ENCODE measurements at places on chromosomes 6 and 20. TPM values are rescaled to one million over a fixed set of nuclear protein-coding genes. Genes with fewer than 3 reads are reported as not detected.

The VGLL2 gene
- not detected for polyA plus RNA-seq

The HUS1B gene
- 0.51 TPM for polyA plus RNA-seq

The ID1 gene
- polyA plus RNA-seq: 223 TPM

The KHDC1 gene
- polyA plus RNA-seq: 25.3 TPM

The CLVS2 gene
- polyA plus RNA-seq: not detected

The ZFAND3 gene
- polyA plus RNA-seq: 102 TPM

The JPH2 gene
- polyA plus RNA-seq: 142 TPM

The ZNF831 gene
- not detected for polyA plus RNA-seq

The ZBTB12 gene
- polyA plus RNA-seq: 0.62 TPM

DNA sequence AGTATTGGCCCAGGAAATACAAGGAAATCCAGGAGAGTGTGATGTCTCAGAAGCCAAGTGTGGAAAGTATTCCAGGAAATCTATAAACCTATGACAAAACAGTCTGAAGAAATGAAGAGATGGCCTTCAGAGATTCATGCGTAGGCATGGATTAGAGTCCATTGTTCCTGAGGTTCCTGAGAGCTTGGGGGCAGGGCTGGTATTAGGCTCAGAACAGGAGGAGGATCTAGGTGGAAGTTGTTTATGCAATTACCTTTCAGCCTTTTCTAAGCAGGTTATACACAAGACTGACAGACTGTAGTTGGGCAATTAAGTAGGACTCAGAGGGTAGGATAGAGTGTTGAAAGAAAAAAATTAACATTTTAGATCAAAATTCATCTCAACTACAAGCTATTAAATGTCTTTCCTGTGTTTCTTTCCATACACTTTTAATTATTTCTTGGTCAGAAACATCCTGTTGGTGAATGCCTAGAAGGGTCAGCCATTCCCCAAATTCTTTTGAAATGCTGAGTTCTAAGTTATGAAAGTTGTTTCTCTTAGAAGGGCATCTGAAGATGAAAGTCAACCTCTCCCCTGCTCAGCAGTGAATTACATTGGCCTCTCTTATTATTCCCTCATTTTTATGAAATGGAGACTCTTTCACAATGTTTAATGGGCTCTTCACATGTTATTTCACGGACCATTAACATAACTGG, 201.2 kb upstream of the MYLIP start:
- H3K27ac ChIP-seq: no peak overlapping the region
- H3K4me1 ChIP-seq: peaks cover 3% of the 10 kb centered on the region
- DNase-seq: no peak
- H3K27me3 ChIP-seq: no peaks in the 10 kb centered on the region
- H3K4me3 ChIP-seq: no peak overlapping the region

- no peaks in the 10 kb centered on the region for H3K4me1 ChIP-seq
These were observed 11.3 kb downstream of the ZHX3 start for GRCh38 chr20:41306061-41306727.

DNA sequence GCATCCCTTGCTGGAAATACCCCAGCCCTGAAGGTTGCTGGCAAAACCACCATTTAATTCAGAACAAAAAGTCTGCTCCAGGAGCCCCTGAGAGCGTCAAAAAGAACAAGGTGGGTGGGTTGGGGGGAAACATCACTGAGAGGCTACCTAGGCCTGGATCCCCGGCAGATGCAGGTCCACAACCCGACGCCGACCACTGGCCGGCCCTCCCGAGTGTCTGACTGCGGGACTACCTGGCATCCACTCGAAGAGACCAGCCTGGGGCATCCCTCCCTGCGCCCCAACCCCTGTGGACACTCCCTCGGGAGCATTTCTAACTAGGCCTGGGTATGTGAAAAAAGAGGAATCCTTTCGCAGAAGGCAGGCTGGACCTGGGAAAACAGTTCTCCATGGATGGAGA, 47.2 kb downstream of the FAM209B start:
- no peaks in the 10 kb centered on the region for H3K36me3 ChIP-seq
- no peak overlapping the region for H3K4me3 ChIP-seq
- no peak for DNase-seq

- H3K4me1 ChIP-seq: no peaks in the 10 kb centered on the region
- H3K4me3 ChIP-seq: no peak overlapping the region
- H3K27me3 ChIP-seq: no peaks in the 10 kb centered on the region
- H3K27ac ChIP-seq: no peak overlapping the region
- no peaks in the 10 kb centered on the region for H3K36me3 ChIP-seq
These were observed 680.9 kb downstream of the MAFB start for GRCh38 chr20:40008177-40008576.

DNA sequence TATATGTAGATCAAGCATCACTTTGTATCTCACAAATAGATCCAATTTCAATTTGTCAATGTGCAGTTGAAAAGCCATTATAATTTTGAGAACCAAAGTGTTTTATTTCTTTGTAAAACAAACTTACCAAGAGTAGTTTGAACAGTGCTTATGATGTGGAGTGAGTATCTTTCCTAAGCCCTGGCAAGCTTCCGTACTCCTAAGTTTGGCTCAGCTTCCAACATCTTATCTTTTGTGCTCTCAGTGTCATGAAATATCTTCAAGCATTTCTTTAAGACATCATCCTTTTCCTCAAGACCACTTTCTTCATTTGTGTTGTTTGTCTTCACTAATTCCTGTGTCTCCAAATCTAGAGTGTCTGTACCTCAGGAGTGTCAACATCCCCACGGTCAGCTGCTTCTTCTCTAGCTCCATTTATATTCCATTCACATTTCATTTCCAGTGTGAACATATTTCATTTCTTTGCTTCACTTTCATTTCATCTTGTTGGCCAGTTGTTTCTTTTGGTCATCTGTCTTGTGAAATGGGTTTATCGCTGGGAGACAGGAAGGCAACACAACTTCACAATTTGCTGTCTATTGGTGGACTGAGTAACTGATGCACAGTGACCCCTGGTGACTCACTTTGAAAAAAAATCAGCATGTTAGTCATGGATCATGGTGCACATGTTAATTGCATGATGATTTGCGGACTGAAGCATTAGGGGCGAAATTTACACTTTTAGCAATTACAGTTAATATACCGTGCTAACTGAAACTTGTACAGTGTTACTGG, 36.9 kb downstream of the SLC24A3 start:
- H3K27ac ChIP-seq: no peak overlapping the region
- peak; percentile 33 for DNase-seq
- no peaks in the 10 kb centered on the region for H3K27me3 ChIP-seq
- H3K4me1 ChIP-seq: no peaks in the 10 kb centered on the region

GRCh38 chr6:149716181-149716963, 1.5 kb downstream of the LATS1 start:
- H3K36me3 ChIP-seq: no peaks in the 10 kb centered on the region
- DNase-seq: no peak
- peak overlapping the region; percentile 97 for H3K27ac ChIP-seq
- peaks cover 12% of the 10 kb centered on the region for H3K4me1 ChIP-seq
- H3K4me3 ChIP-seq: peak overlapping the region; percentile 46

DNA sequence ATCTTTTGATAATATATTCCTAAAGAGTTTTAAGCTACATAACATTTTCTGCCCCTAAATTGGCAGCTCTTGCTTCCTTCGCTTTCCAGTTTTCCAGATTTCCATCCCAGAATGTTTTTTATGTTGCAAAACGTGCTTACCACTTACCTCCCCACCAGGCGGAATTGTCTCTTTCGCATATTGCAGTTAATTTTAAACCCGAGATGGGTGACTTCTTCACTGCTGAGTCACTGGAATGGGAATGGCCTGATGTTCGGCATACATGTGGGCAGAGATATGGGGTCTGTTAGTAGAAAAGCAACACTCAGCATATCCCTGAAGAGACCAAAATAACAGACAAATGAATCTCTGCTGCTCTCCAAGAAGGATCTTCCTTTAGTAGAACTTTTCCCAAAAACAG, 491.2 kb downstream of the PREX1 start:
- no peak overlapping the region for H3K4me3 ChIP-seq
- H3K27ac ChIP-seq: no peak overlapping the region
- no peaks in the 10 kb centered on the region for H3K36me3 ChIP-seq
- no peak for DNase-seq
- H3K4me1 ChIP-seq: no peaks in the 10 kb centered on the region

DNA sequence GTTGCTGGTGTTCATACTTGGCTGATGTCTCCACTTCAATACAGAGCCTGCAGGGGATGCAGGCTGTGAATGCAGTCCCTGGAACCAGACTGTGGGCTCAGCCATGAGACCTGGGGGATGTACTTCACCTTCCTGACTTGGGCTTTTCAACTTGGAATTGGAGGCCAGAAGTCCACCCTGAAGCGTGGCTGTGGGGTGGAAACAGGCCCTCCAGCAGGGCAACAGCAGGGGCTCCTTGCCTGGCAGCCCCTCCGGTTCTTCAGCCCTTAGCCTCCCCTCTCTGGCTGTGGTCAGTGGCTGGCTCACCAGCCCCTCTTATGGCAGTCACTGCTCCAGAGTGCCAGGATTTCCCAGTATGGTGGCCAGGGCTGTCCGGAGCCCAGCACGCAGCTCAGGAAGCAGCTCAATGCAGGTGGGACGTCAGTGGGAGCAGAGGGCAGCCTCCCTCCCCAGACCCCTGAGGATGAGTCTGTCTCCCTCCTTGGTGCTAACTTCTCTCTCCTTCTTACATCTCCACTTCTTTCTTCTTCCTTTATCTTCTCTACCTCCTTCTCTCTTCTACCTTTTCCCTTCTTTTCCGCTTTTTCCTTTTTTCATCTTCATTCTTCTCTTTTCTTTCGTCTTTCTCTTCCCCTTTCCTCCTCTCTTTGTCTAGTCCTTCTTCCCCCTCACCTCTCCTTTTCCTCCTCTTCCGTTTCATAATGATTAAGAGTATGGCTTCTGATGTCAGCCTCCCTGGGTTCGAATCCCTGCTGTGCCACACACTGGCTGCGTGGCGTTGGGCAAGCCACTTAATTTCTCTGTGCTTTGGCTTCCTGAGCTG, 45.3 kb downstream of the SLC52A3 start:
- no peak overlapping the region for H3K27ac ChIP-seq
- no peak for DNase-seq
- no peak overlapping the region for H3K4me3 ChIP-seq
- H3K36me3 ChIP-seq: no peaks in the 10 kb centered on the region
- no peaks in the 10 kb centered on the region for H3K4me1 ChIP-seq
- peaks cover 22% of the 10 kb centered on the region for H3K27me3 ChIP-seq

DNA sequence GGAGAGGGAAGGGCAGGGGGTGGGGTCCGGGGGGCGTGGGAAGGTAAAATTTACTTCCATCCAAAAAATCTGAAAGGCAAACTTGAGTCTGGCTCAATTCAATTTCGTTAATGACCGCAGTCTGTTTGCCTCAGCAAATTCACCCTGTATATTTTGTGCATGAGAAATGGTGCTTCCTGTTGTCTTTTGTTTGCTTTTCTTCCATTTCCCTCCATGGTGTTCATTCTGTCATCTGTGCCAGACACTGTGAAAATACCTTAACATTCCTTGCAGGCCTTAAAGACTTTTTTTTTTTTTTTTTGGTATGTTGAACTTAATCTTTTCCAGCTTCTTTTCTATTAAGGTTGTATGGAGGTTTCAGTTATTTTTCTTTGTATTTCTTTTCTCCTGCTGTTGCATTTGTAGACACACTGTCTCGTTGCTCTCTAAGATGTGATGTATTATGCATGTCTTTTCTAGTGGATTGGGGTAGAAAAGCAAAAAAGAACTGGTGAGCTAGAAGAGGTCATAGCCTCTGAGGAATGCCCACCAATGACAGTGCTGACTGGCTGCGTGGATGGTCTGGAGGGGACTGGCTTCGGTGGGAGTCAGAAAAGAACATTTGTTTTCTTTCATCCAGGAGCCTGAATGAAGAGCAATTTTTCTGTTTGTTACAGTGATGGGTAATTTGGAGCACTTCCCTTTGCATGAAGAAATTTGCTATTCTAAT, 585.0 kb upstream of the MAP3K7 start:
- DNase-seq: no peak
- H3K4me3 ChIP-seq: no peak overlapping the region
- no peak overlapping the region for H3K27ac ChIP-seq
- no peaks in the 10 kb centered on the region for H3K4me1 ChIP-seq

- H3K36me3 ChIP-seq: no peaks in the 10 kb centered on the region
- no peaks in the 10 kb centered on the region for H3K27me3 ChIP-seq
- no peaks in the 10 kb centered on the region for H3K4me1 ChIP-seq
- no peak overlapping the region for H3K4me3 ChIP-seq
These were observed 21.6 kb upstream of the BCAS1 start for GRCh38 chr20:54092021-54092420.
